ENCODE measurements at places on chromosomes 5 and 9.
A peak's percentile ranks its signal among the peaks of the same experiment; 100 is the strongest.

DNA sequence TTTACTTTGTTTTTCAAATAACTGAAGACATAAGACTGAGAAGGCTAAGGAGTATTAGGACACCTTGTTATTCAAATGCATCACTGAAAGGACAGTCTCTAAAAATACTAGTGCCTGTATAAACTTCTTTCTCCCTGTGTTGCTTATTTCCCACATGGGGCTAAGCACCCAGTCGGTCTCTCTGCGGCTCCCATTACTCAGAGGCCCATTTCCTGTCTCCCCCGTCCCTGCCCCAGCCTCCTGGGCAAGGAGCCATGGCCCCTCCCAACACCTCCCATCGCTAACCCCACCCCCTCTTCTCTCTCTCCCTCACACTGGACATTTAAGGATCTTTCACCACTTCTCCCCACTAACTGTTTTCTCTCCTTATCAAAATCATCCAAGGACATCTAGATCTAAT is 81.9 kb downstream of the EBF1 start:
- DNase-seq, result no peak

DNA sequence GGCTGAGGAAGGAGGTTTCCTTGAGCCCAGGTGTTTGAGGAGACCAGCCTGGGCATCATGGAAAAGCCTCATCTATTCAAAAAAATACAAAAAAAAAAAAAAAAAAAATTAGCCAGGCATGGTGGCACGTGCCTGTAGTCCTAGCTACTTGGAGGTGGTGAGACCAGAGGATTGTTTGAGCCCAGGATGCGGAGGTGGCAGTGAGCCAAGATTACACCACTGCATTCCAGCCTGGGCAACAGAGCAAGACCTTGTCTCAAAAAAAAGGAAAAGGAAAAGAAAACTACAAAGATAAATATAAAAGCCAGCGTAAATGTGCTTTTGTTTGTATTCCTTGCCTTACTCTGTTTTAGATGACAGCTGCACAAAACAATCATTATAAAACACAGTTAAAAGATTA is 2249.2 kb upstream of the C9orf72 start:
- no peak for DNase-seq

- DNase-seq, result no peak
These were observed 141.5 kb upstream of the FBXL17 start for GRCh38 chr5:108523360-108523759.

DNA sequence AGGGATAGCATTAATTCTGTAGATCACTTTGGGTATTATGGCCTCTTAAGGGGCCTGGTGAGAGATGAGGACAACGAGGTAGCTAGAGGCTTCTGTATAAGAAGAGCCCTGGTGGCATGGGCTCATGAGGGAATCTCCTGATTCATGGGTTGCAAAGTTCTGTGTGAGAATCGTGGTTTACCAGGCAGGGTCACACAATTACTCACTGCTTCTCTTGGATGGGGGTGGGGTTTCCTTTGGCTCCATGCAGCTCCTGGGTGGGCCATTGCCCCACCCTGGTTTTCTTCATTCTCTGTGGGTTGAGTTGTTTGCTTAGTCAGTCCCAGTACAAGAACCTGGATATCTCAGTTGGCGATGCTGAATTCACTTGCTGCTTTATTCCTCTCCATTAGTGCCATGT is 30.9 kb upstream of the TNFSF15 start:
- peak; percentile 65 for DNase-seq

GRCh38 chr5:85049020-85049419 is 664.3 kb upstream of the EDIL3 start:
- DNase-seq, result no peak

Measured in activated CD4-positive, alpha-beta T cell treated with anti-CD3 and anti-CD28 coated beads, Interleukin-2, amount 10 ng/mL, durations not matched to agents 24 days and 14 days (primary cell).